ENCODE measurements at places on chromosomes 13 and 19.

- DNase-seq, result no peak
Observed at GRCh38 chr13:41107584-41108014, 25.0 kb downstream of the KBTBD6 start.

DNA sequence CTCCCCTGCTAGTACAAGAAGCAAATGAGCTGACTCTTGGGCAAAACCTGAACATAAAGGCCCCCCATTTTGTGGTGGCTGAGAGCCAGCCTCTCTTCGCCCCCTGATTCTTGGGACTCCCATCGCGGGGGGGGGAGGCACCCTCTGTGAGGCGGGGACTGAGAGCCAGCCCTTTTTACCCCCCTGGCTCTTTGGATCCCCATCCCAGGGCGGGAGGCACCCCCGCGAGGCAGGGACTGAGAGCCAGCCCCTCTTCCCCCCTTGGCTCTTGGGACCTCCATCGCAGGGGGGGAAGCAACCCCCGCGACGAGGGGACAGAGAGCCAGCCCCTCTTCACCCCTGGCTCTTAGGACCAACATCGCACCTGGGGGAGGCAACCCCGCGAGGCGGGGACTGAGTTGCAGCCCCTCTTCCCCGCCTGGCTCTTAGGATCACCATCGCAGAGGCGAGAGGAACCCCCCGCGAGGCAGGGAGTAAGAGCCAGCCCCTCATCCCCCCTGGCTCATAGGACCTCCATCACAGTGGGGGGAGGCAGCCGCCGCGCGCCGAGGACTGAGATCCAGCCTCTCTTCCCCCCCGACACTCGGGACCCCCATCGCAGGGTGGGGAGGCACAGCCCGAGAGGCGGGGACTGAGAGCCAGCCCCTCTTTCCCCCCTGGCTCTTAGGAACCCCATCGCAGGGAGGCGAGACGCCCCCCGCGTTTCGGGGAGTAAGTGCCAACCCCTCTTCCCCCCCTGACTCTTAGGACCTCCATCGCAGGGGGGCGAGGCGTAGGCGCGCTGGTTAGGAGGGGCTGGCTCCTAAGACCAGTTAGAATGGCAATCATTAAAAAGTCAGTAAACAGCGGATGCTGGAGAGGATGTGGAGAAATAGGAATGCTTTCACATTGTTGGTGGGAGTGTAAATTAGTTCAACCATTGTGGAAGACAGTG, 2428.4 kb upstream of the PCDH20 start:
- no peak for DNase-seq

DNA sequence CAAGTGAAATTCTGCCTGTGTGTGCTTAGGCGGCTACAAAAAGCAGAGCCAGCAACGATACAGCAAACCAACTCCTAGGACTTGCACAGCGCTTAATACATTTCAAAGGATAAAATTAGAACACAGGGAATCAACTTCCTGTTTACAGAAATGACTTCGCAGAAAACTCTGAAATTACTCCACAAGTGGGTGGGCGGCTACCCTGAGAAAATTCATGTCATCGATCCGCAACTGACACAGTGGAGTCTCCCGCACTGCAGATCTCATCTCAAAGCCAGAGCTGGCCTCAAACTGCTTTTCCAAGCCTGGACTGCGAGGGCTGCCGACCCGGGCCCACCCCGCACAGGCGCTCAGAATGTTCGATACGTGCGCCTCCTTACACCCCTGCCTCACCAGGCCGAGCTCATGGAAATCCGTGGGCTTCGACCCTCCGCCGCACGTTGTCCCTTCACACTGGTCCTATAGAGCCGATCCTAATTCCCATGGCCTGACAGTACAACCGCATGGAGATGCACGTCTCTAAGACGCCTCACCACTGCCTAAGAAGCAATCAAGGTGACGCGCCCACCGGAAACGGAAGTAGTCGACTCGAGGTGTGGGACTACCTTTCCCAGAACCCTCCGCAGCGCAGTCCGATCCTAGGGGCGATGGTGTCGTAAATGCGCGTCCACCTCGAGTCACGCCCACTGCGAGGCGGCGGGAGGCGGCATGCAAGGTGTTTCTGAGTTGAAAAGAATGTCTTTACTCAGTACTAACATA, at the start of gene ZNF229:
Gene ZNF229 (minus strand): TSS at position 557 of the 759 bp plus-strand sequence. CDS start 5,625 bp downstream, outside the sequence.
- DNase-seq, result peak; percentile 28

DNA sequence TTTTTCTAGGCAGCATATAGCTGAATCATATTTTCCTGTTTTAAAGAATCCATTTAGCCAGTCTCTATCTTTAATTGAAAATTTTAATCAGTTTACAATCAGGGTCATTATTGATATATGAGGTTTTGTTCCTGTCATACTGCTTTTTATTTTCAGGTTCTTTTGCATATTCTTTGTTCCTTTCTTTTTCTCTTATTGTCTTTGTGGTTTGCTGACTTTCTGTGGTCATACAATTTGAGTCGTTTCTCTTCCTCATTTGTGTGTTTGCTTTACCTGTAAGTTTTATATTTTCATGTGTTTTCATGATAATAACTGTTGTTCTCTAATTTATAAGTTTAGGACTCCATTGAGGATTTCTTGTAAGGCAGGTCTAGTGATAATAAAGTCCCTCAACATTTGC, 812.6 kb downstream of the DACH1 start:
- no peak for DNase-seq

- DNase-seq, result no peak
Observed at GRCh38 chr13:110106726-110107125, 200.2 kb downstream of the COL4A1 start.

- no peak for DNase-seq
Observed at GRCh38 chr13:21557995-21558394, 46.0 kb downstream of the MICU2 start.
